ENCODE measurements at places on chromosomes 2 and 18. TPM values are rescaled to one million over a fixed set of nuclear protein-coding genes. Genes with fewer than 3 reads are reported as not detected.

DYNAP gene
- total RNA-seq = not detected

IL1R1 gene
- 1.2 TPM for total RNA-seq

HS1BP3 gene
- 6.0 TPM for total RNA-seq

PSTPIP2 gene
- 21.6 TPM for total RNA-seq

OR6B2 gene
- total RNA-seq = not detected

- H3K36me3 ChIP-seq = no peaks in the 10 kb centered on the region
- no peak for DNase-seq
- no peak overlapping the region for H3K27ac ChIP-seq
- no peak overlapping the region for H3K4me3 ChIP-seq
These were observed 134.2 kb downstream of the PXDN start for GRCh38 chr2:1610096-1610485.

- H3K27me3 ChIP-seq = no peaks in the 10 kb centered on the region
- no peak for DNase-seq
- no peak overlapping the region for H3K4me3 ChIP-seq
- no peak overlapping the region for H3K27ac ChIP-seq
- peaks cover 20% of the 10 kb centered on the region for H3K4me1 ChIP-seq
These were observed 79.7 kb upstream of the TRIB2 start for GRCh38 chr2:12636837-12637581.

- DNase-seq = peak; percentile 24
- no peaks in the 10 kb centered on the region for H3K27me3 ChIP-seq
- peak overlapping the region; percentile 18 for H3K27ac ChIP-seq
- peaks cover 49% of the 10 kb centered on the region for H3K4me1 ChIP-seq
These were observed 359.9 kb upstream of the HNRNPA3 start for GRCh38 chr2:176852667-176853066.

- H3K27ac ChIP-seq = no peak overlapping the region
- DNase-seq = no peak
- peaks cover 16% of the 10 kb centered on the region for H3K27me3 ChIP-seq
- H3K4me1 ChIP-seq = no peaks in the 10 kb centered on the region
- H3K36me3 ChIP-seq = no peaks in the 10 kb centered on the region
These were observed 90.6 kb downstream of the SGPP2 start for GRCh38 chr2:222514901-222515300.

- DNase-seq = no peak
- H3K27ac ChIP-seq = no peak overlapping the region
- H3K4me1 ChIP-seq = no peaks in the 10 kb centered on the region
- no peak overlapping the region for H3K4me3 ChIP-seq
These were observed 57.4 kb upstream of the B3GNT7 start for GRCh38 chr2:231337807-231338759.

DNA sequence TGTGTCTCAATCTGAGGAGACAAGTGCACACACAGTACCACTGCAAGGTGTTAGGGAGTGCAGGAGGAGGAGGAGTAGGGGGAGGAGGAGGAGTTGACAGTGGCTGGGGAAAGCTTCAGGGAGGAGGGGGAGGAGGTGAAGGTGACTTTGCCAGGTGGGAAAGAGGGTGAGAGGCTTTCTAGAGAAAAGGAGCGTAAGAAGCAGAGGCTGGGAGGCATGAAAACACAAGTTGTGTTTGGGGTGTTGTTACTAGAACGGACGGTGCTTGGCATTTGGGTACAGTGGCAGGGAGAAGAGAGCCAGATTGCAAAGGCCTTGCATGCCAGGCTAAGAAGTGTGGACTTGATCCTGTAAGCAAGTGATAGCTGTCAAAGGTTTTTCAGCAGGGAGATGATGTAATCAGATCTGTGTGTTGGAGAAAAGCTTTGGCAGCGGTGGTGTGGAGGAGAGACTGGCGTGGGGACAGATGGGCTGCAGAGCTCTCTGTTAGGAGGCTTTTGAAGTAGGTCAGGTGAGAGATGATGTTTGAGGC lies 16.2 kb downstream of the TANC1 start:
- peaks cover 4% of the 10 kb centered on the region for H3K27me3 ChIP-seq
- H3K36me3 ChIP-seq = no peaks in the 10 kb centered on the region
- H3K4me3 ChIP-seq = no peak overlapping the region

DNA sequence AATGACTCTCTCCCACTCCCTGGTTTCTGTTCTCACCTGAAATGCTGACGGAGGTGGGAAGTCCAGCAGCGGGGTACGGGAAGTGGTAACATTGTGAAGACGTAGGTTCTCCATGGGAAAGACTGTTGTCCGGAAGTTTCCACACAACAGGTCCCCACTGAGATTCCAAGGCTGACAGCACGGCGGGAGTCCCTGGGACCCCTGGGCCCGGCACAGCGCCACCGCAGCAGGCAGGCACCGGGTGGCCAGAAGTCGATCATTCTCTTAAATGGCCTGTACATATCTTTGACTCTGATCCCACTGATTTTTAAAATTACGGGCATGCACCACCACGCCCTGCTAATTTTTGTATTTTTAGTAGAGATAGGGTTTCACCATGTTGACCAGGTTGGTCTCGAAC lies 201.0 kb upstream of the SALL3 start:
- no peak overlapping the region for H3K4me3 ChIP-seq
- H3K36me3 ChIP-seq = no peaks in the 10 kb centered on the region
- no peak for DNase-seq
- H3K27ac ChIP-seq = no peak overlapping the region

All from activated naive CD8-positive, alpha-beta T cell treated with anti-CD3 and anti-CD28 coated beads for 36 hours (primary cell).